ENCODE measurements at places on chromosomes 6 and 20.
A peak's percentile ranks its signal among the peaks of the same experiment; 100 is the strongest.

DNA sequence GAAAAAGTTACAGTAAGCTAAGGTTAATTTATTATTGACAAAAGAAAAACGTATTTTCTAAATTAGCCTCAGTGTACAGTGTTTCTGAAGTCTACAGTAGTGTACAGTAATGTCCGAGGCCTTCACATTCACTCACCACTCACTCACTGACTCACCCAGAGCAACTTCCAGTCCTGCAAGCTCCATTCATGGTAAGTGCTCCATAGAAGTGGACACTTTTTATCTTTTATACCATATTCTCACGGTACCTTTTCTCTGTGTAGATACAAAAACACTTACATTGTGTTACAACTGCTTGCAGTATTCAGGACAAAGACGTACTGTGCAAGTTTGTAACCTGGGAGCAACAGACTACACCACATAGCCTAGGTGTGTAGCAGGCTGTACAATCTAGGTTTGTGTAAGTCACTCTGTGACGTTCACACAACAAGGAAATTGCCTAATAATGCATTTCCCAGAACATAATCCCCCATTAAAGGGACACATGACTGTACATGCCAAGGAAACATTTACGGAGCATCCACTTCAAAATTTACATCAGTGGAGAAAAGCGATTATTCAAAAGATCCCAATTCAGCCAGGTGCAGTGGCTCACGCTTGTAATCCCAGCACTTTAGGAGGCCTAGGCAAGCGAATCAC lies 133.4 kb downstream of the BANF2 start:
- no peak for DNase-seq

- DNase-seq, result no peak
Observed at GRCh38 chr6:157449610-157450009, 68.6 kb downstream of the ZDHHC14 start.

DNA sequence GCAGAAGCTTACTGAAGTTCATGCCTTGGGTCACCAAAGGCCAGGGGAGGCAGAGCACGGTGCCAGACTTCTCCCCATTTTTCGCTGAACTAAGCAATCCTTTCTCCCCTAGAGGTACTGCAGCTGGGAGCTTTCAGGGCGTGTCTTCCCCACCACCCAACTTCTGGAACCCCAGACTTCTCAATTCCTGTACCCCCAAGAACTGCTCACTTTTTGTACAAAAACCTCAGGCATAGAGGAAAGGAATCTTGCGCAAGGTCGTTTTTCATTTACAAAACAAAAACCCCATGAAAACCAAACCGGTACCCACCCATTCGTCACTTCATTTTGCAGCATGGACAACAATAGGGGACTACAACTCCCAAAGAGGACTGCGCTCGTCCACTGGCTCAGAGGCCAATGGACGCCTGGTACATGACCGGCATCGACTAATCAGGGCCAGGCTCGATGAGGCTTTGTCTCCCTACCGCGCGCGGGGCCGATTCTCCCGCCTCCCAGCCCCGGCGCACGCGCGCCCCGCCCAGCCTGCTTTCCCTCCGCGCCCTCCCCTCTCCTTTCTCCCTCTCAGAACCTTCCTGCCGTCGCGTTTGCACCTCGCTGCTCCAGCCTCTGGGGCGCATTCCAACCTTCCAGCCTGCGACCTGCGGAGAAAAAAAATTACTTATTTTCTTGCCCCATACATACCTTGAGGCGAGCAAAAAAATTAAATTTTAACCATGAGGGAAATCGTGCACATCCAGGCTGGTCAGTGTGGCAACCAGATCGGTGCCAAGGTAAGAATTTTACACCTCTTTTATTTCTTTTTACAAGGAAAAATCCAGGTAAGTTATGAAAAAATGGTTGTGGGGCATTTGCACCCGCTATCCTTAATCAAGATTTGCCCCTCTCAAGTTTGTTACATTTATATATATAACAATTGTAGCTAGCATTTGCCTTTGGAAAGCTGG lies at the start of gene TUBB:
TSS of gene TUBB (plus strand) at position 562 of the 947 bp plus-strand sequence. CDS start at position 717, 155 bp downstream.
- DNase-seq, result peak; percentile 98

DNA sequence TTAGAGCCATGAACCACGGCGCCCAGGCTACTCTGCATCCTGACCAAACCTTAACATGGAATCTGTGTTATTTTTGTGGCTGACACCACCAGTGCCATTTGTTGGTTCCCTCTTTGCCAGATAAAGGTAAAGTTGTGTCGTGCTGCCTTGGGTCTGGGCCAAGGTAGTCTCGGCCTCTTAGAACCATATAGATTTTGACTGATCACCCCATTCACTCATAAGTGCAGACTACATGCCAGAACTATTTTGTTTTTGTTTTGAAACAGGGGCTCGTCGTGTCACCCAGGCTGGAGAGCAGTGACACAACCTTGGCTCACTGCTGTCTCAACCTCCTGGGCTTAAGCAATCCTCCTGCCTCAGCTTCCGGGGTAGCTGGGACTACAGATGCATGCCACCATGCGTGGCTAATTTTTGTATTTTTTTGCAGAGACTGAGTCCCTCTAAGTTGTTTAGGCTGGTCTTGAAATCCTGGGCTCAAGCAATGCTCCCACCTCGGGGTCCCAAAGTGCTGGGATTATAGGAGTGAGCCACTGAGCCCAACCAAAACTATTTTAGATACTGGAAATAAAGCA lies 19.2 kb upstream of the RIPOR3 start:
- no peak for DNase-seq

DNA sequence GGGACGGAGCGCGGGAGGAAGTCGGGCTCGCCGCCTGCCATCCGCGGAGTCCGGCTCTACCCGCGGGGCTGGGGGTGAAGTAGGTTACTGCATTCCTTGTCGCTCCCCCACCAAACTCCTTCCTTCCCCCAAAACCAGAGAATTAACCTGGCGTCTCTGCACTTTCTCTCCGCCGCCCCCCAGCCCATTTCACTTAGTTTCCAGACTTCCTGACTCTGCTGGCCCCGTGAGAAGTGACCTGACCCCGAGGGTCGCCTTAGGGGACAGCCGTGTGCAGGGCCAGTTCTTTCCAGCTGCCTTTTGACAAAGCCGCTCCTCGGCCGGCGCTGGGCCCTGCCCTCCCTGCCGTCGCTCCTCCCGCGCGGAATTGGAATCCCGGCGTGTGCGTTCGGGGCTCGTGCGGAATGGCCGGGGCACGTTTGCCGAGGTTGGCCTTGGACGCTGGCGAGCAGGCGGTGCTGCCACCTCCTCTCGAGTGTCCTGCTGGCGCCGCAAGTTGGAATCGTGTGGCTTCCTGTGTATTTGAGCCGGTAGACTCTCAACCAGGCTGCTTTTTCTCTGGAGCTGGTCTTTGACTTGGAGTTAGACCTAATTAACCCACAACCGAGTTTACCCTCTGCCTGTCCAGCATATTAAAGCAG lies 650 bp downstream of the DCBLD1 start:
- DNase-seq, result peak; percentile 65

DNA sequence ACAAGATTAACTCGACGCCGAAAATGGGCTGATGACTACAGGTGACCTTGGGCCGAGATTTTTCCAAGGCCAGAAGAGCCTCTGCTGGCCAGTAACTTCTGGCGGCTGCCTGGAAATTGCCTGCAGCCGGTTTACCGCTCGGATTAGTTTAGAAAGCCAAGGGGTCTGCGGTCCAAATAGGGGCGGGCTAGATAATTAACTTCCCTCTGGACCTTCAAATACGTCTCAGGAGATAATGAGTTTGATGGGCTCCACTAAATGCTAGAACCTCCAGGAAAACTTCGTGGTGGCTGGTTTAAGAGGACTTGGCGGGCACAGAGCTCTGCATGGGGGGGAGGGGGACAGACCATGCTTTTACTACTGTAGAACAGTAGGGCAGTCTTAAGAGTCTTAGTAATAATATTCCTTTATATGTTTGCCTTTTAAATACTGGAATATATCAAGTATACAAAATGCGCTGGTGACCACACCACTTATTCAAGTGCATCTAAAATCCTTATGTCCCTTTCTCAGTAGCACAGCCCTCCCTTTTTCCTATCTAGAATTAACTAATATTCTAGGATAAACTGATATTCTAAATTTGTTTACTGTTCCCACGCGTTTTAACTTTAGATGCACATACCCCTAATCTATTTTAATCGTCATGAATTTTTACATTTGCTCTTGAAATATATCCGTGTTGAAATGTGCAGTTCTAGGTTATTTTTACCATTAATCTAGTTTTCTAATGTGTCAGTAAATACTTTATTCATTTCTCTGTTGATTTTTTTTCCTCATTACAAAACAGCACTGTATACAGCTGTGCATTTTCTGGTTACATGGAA lies 107.5 kb upstream of the PRSS16 start:
- peak; percentile 41 for DNase-seq

- DNase-seq, result no peak
Observed at GRCh38 chr20:43558412-43559146, at the start of gene SGK2. TSS of gene SGK2 (plus strand) at chr20:43559027. CDS start at chr20:43566496, 7,469 bp downstream.
